Neural crest cell (in vitro differentiated cells): ENCODE measurements at places on chromosomes 2 and 18. TPM values are rescaled to one million over a fixed set of nuclear protein-coding genes. Genes with fewer than 3 reads are reported as not detected.

Gene CAPN14
- 0.36 and 0.47 TPM in 2 replicates for total RNA-seq

Gene TET3
- 30.2 and 30.3 TPM in 2 replicates for total RNA-seq

Gene OLA1
- total RNA-seq, result 166 and 170 TPM in 2 replicates

Gene TWIST2
- 0.96 and 1.1 TPM in 2 replicates for total RNA-seq

Gene ASXL3
- 14.5 and 18.2 TPM in 2 replicates for total RNA-seq

Gene ACMSD
- total RNA-seq, result not detected in 2 replicates

Gene PNPT1
- 33.0 and 34.5 TPM in 2 replicates for total RNA-seq

Gene EML6
- total RNA-seq, result 7.4 and 8.1 TPM in 2 replicates

Gene HAAO
- total RNA-seq, result 3.5 and 4.9 TPM in 2 replicates

Gene AOX1
- 2.8 and 4.3 TPM in 2 replicates for total RNA-seq

Gene HOXD4
- 1.3 TPM in 2 replicates for total RNA-seq
